ENCODE measurements at places on chromosomes 3 and 15.

- no peak for DNase-seq
These were observed 52.4 kb downstream of the ILDR1 start for GRCh38 chr3:121969631-121970030.

GRCh38 chr3:172056416-172056815, 17.0 kb downstream of the FNDC3B start:
- no peak for DNase-seq

DNA sequence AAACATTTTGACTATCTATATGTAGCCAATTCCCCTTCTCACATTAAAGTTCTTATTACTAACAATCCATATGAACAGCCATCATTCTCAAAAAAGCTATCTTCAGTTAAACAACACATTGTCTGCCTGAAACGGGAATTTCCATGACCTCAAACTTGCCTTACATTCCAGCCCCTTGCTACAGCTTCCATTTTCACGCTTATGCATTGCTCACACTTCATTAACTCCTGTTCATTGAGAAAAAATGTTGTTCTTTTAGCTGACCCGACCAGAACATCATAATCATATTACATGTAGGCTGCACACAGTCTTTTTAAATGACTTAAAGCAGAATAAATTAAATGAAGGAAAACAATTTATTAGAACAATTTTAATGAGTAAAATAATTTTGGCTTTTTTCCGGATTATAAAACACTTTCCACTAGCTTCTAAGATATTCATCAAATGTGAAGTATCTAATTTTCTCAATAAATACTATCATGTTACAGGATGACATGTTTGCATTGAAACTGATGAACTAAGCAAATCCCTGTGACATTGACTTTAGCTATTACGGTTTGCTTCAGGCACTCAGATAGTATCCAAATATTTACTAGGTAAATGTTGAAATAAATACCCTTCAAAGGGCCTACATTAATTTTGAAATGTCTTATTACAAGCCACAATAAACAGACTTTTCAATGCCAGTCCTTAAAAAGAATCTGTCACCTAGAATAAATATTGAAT, 49.9 kb downstream of the P3H2 start:
- no peak for DNase-seq

DNA sequence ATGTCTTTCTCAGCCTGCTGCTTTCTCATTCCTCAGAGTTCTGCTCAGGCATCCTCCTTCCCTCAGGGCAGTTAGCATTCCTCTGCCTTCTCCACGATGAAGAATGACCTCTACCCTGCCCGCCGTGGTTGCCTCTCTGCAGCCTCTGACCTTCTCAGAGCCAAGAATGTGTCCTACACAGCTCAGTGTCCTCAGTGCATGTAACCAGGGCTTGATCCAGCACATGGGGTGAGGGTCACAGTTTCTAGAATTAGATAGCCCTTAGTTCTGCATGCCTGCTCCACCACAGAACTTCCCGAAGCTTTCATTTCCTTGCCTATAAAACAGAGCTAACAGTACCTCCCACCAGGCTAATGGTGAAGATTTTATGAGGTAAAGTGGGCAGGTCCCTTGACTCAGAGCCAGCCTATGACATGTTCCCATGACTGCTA, 182.1 kb downstream of the CLSTN2 start:
- peak; percentile 16 for DNase-seq

DNA sequence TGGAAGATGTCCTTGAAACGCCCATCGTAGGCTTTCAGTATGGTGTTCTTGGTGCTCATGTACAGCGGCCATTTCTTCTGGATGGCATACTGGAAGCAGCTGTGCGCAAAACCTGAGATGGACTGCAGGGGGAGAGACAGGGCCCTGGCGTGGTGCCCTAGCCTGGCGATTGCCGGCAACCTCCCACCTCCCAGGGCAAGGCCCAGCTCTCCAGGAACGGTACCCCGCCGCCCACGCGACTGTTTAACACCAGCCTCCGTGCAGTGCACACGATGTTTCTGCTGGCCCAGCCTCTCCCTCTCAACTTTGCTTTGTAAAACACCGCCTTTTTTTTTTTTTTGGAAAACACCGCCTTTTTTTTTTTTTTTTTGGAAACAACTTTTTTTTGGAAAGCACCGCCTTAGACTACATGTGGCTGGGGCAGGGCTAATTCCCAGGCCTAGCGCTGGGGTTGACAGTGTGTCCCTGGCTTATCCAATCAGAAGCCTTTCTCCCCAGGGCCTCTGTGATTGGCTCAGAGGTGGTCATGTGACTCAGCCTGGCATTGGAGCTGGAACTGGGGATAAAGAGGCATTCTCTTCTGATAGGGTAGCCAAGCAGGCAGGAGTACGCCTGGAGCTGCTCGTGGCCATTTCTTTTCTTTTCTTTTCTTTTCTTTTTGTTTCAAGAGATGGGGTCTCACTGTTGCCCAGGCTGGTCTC, 14.7 kb downstream of the IDH2 start:
- peak; percentile 42 for DNase-seq

GRCh38 chr3:45966371-45966791, 23.1 kb downstream of the CXCR6 start:
- DNase-seq, result no peak

DNA sequence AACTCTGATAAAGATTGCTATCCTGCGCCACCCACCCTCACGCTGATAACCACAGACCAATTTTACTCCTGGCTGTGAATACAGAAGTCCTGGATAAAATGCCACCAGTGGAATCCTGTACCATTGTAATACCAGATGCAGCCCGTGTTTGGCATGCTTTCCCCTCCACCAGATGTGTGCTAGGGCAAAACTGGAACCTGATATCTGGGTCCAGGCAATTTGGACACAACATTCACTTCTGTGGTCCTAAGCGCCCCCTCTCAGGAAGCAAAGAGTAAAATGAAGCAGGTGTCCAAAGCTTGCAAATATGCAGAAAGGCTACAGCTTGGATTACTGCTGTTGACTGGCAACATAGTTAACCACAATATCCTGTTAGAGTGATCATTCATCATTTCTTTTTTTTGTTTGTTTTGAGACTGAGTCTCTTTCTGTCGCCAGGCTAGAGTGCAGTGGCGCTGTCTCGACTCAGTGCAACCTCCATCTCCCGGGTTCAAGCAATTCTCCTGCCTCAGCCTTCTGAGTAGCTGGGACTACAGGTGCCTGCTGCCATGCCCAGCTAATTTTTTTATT, 32.8 kb downstream of the LOXL1 start:
- peak; percentile 93 for DNase-seq

DNA sequence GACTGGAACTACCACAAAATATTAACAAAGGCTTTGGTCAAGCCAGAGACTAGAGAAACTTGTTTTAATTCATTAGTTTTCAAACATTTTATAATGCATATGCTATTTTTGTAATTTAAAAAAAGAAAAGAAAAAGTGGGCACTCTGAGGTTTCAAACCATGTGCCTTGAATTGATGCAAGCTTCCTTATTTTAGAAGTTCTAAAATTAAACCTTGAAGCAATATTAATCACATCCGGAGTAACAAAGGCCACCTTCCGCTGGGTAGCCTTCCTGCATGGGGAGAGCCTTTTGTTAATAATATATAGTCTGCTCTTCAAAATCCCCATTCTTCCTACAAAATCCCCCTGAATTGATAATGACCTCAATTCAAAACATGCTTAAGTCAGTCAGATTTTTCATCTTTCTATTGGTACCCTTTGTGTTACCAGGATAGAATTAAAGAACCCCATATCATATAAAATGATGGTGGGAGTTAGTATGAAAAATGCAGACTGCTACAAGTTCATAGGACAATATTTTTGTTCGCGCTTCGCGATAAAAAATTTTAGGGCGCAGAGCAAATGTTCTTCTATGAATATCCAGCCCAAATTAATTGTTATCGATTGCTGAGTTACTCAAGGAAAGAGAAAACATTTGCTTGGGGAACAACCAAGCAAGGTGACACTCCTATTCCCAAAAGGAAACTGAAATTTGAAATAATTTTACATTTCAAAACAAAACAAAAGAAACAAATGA, 30.6 kb downstream of the LDHAL6B start:
- DNase-seq, result peak; percentile 48

DNA sequence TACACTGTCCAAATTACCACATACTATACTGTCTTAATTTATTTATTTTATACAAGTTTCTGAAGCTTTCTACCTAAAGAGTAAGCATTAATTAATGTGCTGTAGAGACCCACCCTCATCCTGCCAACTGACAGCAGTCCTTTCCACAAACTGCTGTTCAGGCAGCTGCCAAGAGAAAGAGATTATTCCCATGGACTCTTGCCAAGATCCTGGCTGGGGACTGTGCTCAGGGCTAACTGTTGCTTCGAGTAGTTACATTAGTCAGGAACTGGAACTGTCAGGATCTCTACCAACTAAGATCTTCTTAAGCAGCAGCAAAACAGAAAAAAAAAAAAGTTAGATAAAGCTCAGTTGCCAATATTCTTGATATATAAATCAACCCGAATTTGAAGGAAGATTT, 398.8 kb downstream of the MECOM start:
- DNase-seq, result peak; percentile 77

DNA sequence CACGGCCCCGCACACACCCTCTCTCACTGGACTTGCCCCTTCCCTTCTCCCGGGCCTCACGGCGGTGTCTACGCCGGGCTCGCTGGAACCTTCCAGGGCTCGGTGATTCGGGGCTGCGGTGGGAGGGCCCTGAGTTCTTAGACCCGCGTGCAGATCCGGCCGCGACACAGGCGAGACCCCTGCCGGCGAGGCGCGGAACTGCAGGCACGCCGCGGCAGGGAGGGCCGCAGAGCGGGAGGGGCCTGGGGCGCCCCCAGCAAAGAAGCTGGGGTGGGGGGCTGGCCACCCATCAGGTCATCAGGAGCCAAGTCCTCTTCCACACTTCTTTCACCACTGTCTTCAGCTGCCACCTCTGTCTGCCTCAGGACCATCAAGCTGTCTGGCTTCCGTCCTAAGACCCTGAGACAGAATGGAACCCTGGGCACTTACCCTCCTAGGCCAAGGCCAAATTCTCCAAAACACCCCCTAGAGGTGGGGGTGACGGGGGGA, 164.5 kb downstream of the XXYLT1 start:
- peak; percentile 42 for DNase-seq
